Activated CD4-positive, alpha-beta T cell treated with anti-CD3 and anti-CD28 coated beads, Interleukin-2, amount 50 U/mL, for 48 hours (primary cell): ENCODE measurements at places on chromosomes 4 and X.
A peak's percentile ranks its signal among the peaks of the same experiment; 100 is the strongest.

- peak; percentile 18 for DNase-seq
Measured at GRCh38 chr4:147683188-147683591, 773 bp downstream of the PRMT9 start.

- DNase-seq, result no peak
Measured at GRCh38 chr4:68951078-68951805, at the start of gene UGT2A3. Gene UGT2A3 (minus strand): TSS chr4:68951804. CDS start chr4:68951760, 44 bp downstream.

- peak; percentile 16 for DNase-seq
Measured at GRCh38 chr4:48296365-48296764, 26.7 kb upstream of the TEC start.

DNA sequence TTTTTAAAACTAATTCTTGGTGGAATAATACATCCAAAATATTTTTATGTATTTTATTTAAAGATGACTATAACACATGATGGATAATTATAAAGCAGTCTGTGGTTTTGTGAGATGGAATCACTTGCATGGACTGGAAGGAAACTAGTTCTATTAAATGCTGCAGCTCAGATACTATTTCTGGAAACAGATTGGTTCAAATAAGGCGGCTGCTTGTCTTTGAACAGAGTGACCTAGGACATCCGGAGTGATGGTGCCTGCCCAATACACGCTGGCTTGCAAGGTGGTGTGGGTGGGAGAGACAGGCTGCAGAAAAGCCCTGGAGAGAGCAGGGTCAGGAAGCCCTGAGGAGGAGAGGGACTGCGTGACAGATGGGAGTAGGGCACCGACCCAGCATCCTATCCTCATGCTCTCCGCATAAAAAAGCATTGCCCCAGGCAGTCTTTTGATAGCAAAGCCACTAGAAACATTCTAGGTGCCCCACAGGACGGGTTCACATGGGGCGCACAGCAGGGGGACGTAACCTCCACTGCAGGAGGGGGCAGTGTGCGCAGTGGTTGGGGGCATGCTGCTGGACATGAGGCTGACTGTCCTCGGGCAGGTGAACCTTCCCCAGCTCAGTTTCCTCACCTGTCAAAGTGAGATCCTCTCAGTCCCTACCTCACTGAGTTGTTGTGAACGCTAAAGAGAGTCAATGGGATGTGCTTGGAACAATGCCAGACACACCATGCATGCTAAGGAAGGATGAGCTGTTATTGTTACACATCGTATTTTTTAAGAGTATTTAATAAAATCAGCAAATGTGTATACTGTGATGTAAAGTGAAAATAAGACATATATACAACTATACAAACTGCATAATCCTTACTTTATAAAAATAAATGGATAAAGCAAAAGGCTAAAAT is 71.3 kb downstream of the EVC2 start:
- no peak for DNase-seq

DNA sequence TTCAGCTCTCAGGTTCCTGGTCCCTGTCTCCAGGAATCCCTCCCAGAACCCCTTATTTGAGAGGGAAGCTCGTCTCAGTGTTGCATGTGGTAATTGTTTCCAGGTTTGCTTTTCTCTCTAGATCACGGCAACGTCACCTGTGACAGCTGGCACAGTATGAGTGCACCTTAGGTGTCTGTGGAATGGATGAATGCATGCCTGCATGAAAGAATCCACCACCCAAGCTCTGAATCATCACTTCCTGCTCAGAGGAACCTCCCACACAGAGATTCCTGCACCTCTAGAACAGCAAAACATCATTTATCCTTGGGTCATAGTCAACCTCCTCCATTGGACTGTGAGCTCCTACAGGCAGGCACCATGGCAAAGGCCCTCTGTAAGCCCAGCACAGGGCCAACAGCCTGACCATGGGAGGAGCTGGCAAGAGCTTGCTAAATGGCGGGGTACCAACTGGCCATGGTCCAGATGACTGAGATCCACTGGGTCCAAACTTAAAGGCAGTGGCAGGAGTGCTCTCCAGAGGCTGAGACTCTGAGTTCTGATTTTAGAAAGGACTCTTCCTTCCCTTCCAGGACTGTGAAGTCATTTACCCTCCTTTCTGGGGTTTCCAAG is 116.2 kb downstream of the SLC2A9 start:
- no peak for DNase-seq

- no peak for DNase-seq
Measured at GRCh38 chrX:41781500-41781899, 57.5 kb downstream of the GPR82 start.

DNA sequence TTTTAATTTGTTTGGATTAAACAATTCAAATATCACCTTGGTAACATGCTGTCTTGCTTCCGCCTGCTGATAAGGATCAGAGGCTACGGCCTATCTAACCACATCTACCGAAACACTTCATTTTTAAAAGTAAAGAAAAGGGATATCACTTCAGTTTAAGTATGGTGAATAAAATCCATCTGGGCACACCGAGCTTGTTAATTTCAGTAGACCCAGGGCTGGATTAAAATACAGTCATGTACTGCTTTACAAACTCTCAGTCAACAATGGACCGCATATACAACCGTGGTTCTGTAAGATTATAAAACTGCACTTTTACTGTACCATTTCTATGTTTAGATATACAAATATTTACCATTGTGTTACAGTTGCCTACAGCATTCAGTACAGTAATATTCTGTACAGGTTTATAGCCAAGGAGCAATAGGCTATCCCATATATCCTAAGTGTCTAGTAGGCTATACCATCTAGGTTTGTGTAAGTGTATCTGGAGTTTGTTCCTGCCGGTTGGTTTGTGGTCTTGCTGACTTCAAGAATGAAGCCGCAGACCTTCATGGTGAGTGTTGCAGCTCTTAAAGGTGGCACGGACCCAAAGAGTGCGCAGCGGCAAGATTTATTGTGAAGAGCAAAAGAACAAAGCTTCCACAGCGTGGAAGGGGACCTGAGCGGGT is 40.0 kb downstream of the SEPTIN11 start:
- DNase-seq, result peak; percentile 46

DNA sequence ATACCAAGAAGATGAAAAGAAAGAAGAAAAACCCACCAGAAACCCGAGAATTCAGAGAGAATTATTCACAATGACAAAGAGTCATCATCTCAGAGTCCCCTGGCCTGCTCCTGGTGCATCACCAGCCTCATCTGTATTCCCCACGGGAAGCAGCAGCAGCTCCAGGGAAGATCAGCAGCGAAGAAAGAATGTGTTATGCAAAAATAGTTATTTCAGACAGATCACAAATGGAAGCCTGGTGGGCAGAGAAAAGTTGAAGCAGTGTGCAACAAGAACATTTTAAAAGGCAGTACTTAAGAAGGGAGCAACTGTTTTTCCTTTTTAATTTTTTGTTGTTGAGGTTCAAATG is 189.2 kb downstream of the PPP3CA start:
- DNase-seq, result no peak

DNA sequence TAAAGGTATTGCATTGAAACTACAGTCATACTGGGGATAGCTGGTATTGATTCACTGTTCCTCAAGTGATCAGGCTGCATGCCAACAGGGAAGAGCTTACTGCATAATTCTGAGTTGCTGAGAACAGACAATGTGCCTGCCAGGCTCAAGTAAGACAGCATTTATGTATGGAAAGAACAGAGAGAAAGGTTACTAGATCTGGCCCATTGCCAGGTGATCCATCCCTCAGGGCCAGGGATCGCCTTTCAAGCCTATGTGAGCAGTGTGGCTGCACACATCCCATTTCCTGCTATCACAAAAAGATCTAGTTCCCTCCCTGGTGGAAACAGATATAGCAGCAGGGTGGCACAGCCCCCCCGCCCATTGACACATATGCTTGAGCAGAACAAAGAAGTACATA is 254.0 kb downstream of the TMA16 start:
- no peak for DNase-seq

DNA sequence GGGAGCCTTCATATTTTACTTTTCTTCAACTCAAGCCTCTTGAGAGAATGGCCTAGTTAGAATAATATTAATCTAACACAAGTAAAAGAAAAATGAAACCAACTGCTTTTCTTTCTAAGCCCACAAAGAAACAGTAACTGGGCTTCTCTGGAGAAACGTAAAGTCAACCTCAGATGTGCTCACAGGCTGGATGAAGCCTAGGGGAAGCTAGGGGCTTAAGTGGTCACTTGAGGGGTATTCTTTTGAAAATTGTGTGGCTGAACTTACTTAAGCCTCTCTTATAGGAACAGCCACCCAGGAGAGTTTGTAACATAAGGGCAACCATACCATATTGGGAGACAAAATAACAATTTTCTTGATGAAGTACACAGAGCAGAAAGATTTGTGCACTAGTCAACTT is 279.0 kb downstream of the SPRY1 start:
- no peak for DNase-seq

GRCh38 chr4:531076-531475 is 32.1 kb downstream of the PIGG start:
- no peak for DNase-seq

DNA sequence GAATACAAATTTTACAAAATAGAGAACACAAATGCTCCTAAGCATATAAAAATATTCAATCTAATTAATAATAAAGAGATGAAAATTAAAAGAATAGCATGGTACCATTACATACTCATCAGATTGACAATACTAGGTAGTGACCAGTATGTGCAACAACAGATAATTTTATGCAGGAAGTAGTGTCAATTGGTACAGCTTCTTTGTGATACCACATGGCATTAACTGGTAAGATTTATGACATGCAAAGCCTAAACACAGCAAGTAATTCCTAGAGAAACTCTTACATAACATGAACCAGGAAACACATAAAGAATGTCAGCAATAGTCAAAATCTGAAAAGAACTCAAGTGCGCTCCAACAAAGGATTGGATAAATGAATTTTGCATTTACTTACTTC is 26.3 kb downstream of the CXCL2 start:
- no peak for DNase-seq

GRCh38 chr4:177680308-177680707 is 238.1 kb upstream of the AGA start:
- DNase-seq, result no peak

DNA sequence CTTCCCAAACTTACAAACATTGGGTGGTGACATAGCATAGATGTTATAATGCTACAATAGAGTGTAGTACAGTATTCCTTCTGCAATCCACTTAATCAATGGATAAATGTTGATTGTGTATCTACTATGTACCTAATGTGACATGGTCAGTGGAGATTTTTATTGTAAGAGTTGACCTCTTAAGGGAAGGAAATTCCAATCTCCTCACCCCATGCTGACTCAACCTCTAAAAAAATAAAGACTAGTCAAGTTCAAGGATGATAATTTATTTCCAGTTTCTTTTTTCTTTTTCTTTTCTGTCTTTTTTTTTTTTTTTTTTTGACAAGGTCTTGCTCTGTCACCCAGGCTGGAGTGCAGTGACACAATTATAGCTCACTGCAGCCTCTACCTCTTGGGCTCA is 206.5 kb upstream of the STS start:
- no peak for DNase-seq

DNA sequence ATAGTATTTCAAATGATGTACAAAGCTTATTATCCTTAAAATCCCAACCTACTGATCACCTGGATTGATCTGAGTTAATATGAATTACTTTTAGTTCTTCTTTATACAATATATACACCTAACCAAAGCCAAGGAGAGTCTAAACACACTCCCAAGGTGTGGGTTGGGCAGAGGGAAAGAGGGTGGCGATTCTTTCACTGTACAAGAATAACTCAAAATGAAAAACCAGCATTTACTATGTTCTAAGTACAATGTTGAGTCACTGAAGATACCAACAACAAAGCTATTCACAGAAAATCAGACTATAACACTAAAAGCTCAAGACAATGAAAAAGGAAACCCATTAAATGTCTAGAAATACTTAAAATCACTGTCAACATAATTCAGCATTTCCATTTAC is 46.6 kb downstream of the ANKRD17 start:
- no peak for DNase-seq

- DNase-seq, result no peak
Measured at GRCh38 chrX:37455381-37455780, 106.2 kb downstream of the PRRG1 start.

- no peak for DNase-seq
Measured at GRCh38 chr4:20992002-20992401, 291.7 kb downstream of the PACRGL start.

DNA sequence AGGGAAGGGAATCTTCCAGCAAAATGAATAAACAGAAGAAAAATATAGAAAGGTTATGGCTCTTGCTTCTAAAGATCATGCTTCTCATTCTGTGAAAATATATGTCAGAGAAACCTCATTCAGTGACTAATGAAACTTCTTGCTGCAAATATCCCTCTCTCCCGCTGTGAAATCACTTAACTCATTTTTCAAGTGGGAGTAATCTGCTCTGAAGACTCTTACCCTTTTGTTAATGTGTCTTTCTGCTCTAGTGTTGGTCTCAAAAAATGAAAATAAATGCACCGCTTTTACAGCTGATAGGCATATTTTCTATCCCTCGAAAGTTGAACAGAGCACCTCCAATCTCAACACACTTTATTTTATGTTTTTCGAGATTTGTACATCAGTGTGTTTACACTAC is 252.3 kb downstream of the NLGN4X start:
- DNase-seq, result no peak

DNA sequence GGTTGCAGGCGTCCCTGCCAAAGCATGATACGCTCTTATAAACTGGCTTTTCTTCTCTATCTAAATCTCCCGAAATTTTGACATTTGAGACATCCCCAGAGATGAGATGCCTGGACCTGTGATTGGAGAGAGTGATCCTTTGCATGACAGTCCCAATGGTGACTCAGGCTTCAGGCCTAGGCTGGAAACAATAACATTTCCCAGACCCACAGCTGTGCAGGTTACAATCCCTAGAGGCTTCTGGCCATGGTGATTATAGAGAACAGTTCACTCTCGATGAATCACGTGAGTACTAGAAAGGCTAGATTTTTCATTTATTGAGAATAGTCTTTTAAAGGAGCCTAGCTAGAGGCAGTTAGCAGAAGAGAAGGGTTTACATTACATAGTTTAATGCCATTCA is 75.9 kb downstream of the SPATA18 start:
- no peak for DNase-seq

- no peak for DNase-seq
Measured at GRCh38 chrX:67558267-67558666, 14.4 kb downstream of the AR start.

DNA sequence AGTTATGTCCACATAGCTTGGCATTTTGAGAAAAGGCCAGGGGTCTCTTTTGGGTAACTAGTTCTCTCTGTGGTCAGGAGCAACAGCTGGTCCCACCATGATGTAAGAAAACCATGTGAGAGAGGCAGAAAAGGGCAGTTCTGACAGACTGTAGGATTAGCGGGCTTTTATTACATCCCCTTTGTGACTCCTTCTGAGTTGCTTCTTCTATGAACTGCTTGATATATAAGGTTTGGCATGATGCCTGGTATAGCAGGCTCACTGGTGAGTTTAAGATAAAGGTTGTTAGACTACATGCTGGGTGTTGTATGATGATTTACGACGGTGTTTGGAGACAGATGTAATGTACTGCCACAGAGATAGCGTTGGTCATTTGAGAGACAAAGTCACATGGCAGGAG is 2308.1 kb upstream of the AGA start:
- no peak for DNase-seq

GRCh38 chr4:162157241-162157640 is 6.6 kb downstream of the FSTL5 start:
- DNase-seq, result no peak

DNA sequence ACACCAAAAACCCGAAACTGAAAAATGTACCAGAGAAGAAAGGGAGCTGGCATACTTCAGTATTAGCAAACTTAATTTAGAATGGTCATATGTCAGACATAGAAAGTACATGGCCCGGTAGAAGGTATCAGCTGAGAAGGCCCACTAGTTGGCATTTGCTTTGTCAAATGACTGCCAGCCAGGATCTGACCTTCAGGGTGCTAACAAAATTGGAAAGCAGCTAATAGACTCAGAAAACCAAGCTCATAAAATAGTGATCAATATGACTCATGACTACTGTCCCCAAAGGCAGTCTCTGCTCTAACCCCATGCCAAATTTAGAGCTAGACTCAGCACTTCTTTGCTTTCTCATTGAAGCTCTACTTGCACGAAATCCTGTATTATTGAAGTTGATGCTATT is 342.7 kb downstream of the PDGFC start:
- DNase-seq, result no peak
